Ureter (tissue), 1 donor: ENCODE measurements at places on chromosomes 1 and 21. TPM values are rescaled to one million over a fixed set of nuclear protein-coding genes. Genes with fewer than 3 reads are reported as not detected.
A peak's percentile ranks its signal among the peaks of the same experiment; 100 is the strongest.

The KCNA3 gene
- 3.6 TPM for total RNA-seq

- no peak for DNase-seq
Observed at GRCh38 chr1:240309769-240310168, 218.1 kb downstream of the FMN2 start.

DNA sequence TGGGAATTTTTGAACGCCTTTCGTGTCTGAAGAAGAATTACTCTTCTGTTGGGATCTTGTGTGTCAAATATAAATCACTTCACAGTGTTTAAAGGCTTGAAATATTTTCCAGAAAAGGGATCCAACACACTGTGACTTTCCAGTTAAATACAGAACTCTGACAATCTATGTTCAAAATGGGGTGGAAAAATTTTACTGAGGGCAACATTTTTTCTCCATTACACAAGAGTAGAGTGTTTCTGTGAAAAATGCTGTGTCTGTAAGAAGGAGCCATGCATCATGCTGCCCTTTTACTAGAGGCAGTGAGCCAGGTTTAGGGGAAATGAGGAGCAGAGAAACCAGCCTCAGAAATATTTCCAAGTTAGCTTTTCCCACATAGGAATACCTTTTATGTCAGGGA is 86.5 kb downstream of the VPS13D start:
- no peak for DNase-seq

- DNase-seq, result peak; percentile 87
Observed at GRCh38 chr1:15799928-15800835, 7.3 kb downstream of the UQCRHL start.

- DNase-seq, result no peak
Observed at GRCh38 chr21:33308586-33309490, 15.9 kb upstream of the IFNAR1 start.

The KRTAP23-1 gene
- total RNA-seq, result not detected

- no peak for DNase-seq
Observed at GRCh38 chr1:245698860-245699259, 544.1 kb downstream of the KIF26B start.

- no peak for DNase-seq
Observed at GRCh38 chr1:109912873-109913272, 2.2 kb downstream of the CSF1 start.

The AMY1B gene
- total RNA-seq, result not detected

The FAM72C gene
- total RNA-seq, result 0.42 TPM

The CYP4X1 gene
- 6.0 TPM for total RNA-seq

DNA sequence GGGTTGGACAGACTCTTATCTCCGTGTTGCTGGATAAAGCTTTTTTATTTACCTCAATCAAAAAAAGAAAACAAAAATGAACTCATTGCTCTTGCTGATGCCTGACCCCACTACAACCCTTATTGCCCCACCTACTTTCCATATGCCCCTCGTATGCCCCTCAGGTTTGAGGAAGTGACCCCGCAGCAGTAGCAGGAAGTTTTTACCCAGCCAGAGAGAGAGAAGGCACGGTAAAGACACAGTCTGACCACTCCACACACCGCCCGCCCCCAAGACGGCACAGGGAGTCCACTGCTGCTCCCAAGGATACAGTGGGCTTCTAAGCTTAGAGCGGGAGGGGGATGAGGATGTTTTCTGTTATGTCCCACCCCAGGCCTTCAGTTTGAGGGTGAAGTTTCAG is 9.8 kb downstream of the PLEKHO1 start:
- no peak for DNase-seq

GRCh38 chr1:203217139-203217655 is 12.3 kb downstream of the CHIT1 start:
- no peak for DNase-seq

DNA sequence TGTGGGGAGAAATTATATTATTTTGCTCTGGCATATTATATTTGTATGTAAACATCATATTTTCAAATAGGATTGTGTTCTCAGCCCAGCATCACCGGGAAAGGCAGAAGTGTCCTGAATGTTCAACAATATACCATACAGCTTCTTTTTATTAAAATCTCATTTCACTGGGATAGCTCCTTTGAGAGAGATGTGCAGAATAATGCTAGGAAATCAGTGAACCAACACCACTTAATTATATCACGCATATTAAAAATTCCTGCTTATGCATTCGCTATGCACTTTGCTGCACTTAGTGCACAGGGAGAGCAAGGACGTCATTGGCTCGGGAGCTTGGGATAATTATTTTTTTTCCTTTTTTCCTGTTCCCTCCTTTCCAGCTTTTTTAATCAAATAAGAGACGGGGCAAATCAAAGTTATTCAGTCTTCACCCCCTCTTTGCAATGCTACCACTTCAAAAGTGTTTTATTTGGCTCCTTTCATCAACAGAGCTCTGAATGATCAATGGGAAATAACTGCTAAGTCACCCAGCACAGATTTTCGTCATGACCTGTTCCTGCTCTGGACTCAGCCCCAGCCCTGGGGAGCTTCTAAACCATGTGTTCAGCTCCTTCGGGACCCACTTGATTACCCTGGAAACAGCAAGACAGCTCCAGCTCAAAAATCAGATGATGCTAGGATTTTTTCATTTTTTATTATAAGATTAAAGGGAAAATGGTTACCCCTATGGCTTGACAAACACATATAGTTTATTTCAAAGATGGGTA is 165.5 kb upstream of the DUSP10 start:
- no peak for DNase-seq

- DNase-seq, result no peak
Observed at GRCh38 chr21:27026501-27026900, 59.6 kb upstream of the ADAMTS5 start.

The CXADR gene
- 80.8 TPM for total RNA-seq

The GNPAT gene
- 28.5 TPM for total RNA-seq

GRCh38 chr1:193070386-193070753 is 11.0 kb downstream of the RO60 start:
- DNase-seq, result no peak

DNA sequence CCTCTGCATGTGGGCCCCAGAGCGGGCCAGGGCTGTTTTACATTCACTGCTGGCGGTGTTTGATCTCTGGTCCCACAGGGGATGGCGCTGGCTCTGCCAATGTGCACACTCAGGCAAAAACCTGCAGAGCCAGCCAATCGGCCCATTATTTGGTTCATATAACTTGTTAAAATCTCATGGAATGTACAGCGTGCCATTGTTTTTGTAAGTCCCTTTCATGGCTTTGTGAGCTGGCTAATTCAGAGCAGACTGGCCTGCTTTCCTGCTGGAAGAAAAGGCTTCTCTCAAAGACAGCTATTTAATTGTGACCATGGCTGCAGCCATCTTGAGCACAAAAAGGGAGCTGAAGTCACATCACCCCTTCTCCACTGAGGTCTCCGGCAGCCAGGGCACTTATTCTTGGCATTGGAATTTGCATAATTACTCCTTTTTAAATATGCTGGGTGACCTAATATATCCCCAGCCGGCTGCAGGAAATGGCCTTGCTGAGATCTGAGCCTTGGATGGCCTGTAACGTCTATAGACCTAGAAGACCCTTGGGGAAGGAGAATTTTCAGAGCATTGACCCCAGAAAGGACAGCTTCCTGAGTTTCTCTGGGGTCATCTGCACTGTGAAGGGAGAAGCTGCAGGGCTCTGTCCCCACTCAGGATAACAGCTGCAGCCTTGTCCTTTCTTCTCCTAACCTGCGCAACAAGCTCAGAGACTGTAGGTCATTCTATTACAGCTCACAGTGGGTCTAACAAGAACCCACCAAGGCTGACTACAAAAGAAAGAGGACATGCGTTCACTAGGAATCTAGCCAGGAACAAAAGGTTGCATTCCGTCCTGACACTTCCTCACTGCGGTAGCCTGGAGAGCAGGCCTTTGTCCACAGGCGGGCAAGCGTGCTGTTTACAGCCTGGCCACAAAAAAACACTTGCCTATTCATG is 45.8 kb downstream of the BCAR3 start:
- no peak for DNase-seq

DNA sequence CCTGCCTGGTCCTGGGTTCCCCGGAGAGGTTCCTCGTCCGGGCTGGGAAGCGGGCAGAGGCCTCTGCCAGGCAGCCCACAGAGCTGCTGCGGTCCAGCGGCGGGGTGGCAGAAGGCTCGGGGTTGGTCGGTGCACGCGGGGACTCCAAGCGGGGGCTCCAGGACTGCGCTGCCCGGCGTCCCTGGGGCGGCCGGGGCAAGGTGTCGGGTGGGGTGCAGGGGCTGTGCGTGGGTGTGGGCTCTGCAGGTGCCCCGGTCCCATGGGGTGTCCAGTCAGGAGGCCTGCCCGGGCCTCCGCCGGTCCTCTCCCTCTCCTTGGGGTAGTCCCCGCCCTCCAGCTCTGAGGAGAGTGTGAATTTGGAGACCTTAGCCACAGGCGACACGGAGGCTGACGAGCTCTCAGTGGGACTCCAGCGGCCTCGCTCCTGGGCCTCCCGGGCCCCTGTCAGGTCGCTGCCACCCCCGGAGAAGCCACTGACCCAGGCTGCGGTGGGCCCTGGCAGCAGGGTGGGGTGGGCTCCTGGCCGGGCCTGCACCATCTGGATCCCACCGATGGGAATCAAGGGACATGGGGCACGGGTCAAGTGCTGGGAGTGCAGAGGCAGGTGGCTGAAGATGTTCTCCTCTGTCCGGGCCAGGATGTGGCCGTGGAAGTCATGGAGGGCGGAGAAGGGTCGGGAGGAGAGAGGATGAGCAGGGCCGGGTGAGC is 26.2 kb upstream of the EDN2 start:
- no peak for DNase-seq

GRCh38 chr1:81410941-81411340 is 389.8 kb upstream of the ADGRL2 start:
- no peak for DNase-seq

The GPR61 gene
- total RNA-seq, result not detected

DNA sequence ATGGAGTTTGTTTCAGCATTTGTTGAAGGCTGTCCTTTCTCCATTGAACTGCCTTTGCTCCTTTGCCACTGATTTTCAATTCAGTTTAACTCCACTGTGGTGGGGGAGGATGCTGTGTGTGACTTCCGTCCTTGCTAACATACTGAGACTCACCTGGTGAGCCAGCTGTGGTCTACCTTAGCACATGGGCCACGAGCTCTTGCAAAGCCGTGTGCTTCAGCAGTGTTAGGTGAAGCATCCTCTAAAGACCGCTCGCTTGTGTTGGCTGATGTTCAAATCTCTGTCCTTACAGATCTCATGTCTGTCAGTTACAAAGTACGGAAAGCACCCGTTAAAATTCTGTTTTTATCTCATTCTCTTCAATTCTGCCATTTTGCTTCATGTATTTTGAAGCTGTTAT is 3.6 kb upstream of the SPATC1L start:
- DNase-seq, result no peak

DNA sequence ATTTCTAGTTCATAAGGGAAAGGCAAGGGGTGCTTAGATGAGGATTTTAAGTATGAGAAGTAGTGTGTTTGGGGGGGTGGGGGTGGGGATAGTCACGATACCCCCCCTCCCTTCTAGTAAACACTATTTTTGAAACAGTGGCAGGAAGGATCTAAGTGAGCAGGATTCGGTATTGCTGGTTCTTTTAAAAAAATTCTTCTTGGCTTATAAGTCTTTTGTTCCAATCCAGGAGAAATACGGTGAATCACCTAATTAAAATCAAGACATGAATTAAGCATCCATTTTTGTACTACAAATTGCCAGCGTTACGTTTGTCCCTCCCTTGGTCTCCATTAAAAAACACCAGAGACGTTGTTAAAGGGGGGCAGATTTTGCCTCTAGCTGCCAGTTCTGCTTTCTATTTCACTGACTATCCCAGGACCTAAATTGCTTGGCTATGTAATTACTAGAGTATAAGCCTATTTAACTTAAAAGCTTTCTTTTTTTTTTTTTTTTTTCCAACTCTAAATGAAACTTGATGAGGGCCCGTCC is 911 bp downstream of the LMO4 start:
- no peak for DNase-seq

The IRF6 gene
- total RNA-seq, result 102 TPM

DNA sequence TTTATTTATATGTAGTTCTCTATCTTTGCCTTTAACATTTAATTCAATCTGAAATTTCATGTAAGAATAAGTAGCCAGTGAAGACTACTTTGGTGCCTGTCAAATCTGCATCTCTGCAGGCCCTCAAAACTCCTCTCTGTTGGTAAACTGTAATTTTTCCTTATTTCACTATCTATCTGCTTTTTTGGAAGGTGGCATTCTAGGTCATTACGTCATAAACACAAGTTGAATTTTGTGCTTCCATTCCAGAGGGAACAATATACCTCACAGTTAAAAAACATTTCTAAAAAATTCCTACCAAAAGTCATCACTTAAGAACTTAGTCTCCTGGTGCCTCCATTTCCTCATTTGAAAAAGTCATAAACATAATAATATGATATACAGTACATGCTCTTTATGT is 176.0 kb downstream of the GABPA start:
- DNase-seq, result no peak

The RNF186 gene
- total RNA-seq, result not detected

The SPRR1B gene
- total RNA-seq, result 0.91 TPM

GRCh38 chr1:27572019-27572678 is 31.8 kb downstream of the AHDC1 start:
- DNase-seq, result no peak

The PCAT6 gene
- total RNA-seq, result 2.6 TPM

- DNase-seq, result no peak
Observed at GRCh38 chr21:43590194-43590593, 69.1 kb downstream of the HSF2BP start.

The TDRD10 gene
- total RNA-seq, result 3.3 TPM

DNA sequence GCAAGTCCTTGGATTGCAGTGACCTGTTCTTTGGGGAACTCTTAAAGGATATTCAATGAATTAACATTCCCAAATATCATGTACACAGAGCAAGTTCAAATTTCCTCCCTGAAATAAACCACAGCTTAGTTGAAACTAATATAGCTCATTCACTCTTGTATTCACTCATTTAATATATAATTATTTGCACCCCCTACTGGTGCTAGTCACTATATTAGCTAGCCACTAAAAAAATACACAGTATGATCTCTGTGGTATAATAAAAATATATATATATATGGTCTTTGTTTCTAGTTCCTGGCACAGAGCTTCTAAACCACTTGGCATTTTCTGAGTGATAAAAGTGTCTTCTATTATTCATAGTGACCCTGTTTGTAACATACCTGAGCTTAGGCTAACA is 177.3 kb upstream of the LYPLAL1 start:
- DNase-seq, result no peak

DNA sequence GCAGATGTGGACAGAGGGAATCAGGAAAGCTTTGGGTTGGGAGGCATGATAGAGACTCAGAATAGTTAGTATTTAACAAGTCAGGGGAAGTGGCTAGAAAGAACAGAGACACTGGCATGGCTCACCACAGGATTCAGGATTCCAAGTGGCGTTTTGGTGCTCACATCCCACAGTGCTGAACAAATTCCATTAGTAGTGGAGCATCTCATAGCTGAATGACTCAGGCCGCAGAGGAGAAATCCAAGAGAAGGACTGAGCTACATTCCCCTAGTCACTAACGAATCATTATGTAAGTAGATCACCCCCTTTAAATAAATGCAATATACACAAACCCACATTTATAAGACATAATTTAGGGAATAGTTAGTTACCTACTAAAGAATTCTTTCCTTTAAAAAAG is 5.0 kb upstream of the KCNJ9 start:
- no peak for DNase-seq

The ZNHIT6 gene
- total RNA-seq, result 30.7 TPM

- no peak for DNase-seq
Observed at GRCh38 chr21:46081862-46082712, 15.8 kb upstream of the COL6A2 start.
